ENCODE measurements at places on chromosomes 4 and X. TPM values are rescaled to one million over a fixed set of nuclear protein-coding genes. Genes with fewer than 3 reads are reported as not detected.

USP17L17 gene
- not detected for polyA plus RNA-seq

ADGRG4 gene
- polyA plus RNA-seq, result 2.0 TPM

FAM53A gene
- polyA plus RNA-seq, result 4.3 TPM

CPLX1 gene
- 2.3 TPM for polyA plus RNA-seq

CXCR3 gene
- 0.08 TPM for polyA plus RNA-seq

FAM149A gene
- polyA plus RNA-seq, result 16.1 TPM

LUZP4 gene
- polyA plus RNA-seq, result not detected

MED14 gene
- polyA plus RNA-seq, result 32.4 TPM

MAGEC2 gene
- polyA plus RNA-seq, result not detected

HSFX2 gene
- 0.70 TPM for polyA plus RNA-seq

UGDH gene
- 32.7 TPM for polyA plus RNA-seq

GPR34 gene
- polyA plus RNA-seq, result 3.5 TPM

LONRF3 gene
- 2.8 TPM for polyA plus RNA-seq

PPM1K gene
- 33.6 TPM for polyA plus RNA-seq

TLR2 gene
- 7.9 TPM for polyA plus RNA-seq

PSAPL1 gene
- not detected for polyA plus RNA-seq

STOX2 gene
- polyA plus RNA-seq, result 3.8 TPM

CENPVL1 gene
- polyA plus RNA-seq, result not detected

OPRPN gene
- not detected for polyA plus RNA-seq

Measured in ovary (tissue), 10 donors.